ENCODE measurements at places on chromosomes 11 and 22. TPM values are rescaled to one million over a fixed set of nuclear protein-coding genes. Genes with fewer than 3 reads are reported as not detected.

- DNase-seq: peak; percentile 32
Observed at GRCh38 chr11:40306938-40307548, 1152.4 kb downstream of the LRRC4C start.

DNA sequence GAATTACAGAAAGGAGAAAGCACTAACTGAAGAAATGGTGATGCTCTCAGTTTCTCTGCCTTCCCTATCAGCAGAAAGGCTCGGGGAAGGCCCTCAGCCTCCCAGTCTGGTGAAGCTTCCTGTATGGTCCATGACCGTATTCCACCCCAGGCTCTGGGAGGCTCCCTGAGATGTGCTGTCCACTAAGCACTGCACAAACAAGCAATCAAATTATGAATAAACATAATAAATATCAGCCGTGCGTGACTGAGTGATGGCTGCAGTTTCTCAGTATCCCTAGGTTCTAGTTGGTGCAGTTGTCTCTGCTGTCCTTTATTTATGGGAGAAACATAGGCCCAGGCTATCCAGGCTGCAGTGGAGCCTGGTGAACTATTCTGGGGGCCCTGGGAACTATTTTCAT lies 3.6 kb downstream of the SMDT1 start:
- no peak for DNase-seq

DNA sequence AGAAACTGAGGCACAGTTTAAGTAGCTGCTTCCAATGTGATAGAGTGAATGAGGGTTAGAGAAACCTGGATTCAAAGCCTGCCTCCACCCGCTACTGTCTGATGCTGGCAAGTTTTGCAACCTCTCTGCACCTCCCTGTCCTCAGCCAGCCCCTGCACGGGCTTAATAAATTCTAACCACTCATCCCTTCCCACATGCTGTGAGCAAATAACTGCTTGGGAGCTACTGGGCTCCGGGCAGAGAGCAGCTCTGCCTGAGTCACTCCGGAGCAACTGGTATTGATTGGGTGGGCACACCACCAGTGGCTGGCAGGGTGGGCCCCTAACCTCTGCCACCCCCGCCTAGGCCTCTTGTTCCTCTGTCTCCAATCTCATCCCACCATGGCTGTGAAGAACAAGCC lies 104.3 kb upstream of the SYT13 start:
- DNase-seq: no peak

GRCh38 chr11:75767228-75767572 lies 1.4 kb upstream of the DGAT2 start:
- no peak for DNase-seq

DNA sequence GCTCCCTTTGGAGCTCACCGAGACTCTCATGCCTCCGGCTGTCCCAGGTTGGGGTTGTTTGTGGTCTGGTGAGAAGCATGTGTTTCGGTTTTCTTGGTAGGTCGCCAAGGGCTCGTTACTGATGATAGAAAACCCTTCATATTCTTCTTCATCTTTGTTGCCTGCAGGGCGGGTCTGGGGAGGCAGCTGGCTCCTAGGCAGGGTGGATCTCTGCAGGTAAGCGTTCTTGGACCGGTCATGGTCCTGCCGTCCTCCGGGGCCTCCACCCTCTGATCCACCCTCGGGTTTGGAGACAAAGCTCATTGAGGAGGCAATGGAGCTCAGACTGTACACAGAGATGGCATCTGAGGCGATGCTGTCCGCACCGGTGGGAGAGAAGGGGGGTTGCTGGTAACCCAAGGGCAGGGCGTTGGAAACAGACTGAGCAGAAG lies 64.3 kb upstream of the PITPNB start:
- no peak for DNase-seq

Gene ZFTA
- 1.9 TPM for polyA plus RNA-seq

Gene WNT11
- polyA plus RNA-seq: not detected

Data from mammary epithelial cell (primary cell).